ENCODE measurements at places on chromosomes 4 and X.

DNA sequence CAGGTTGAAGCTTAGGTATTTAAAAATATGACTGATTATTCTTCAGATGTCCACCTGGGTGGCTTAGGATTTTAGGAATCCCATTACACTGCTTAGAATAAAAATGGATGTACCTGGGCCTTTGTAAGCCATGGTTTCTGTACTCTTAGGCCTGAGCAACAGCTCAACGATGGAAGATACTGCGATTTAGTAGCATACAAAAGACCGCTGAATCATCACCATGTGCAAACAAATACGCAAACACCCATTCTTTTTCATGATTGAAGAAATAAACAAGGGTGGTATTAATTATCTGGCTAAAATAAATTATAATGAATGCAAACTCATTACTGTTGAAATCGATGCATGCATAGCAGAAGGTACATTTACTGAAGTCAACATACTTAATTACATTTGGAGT is 188.9 kb downstream of the ZNF330 start:
- no peak for DNase-seq

- no peak for DNase-seq
Measured at GRCh38 chr4:112055100-112055499, 90.2 kb upstream of the FAM241A start.

DNA sequence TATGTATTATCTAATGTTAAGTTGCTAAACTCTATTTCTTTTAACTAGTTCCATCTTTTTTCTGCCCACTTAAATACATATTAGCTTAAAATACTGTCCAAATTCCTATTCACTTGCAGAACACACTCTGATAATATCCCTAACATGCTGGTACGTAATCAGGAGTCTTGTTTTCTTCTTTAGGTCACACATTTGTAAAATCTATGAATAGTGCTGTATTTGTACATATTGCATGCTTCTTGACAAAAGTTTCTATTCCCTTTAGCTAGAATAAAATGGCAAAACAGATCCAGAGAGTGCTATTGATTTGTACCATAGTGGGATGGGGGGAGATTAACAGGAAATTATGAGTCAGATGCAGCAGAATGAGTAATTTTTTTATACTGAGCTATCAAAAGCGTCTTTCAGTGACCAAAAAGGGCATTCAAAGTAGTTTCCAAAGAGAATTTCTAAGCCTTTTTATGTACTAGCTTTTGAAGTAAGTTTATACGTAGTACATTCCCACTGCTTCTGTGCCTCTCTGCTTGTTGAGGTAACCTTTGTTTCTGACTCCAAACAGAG is 126.5 kb downstream of the PTPN13 start:
- DNase-seq = peak; percentile 38

GRCh38 chr4:76558396-76559235 is 123.6 kb downstream of the SHROOM3 start:
- no peak for DNase-seq

GRCh38 chrX:88170553-88170952 is 576.5 kb upstream of the CPXCR1 start:
- DNase-seq = no peak

Data from stromal cell of bone marrow (primary cell).